ENCODE measurements at places on chromosomes 16 and 17.
A peak's percentile ranks its signal among the peaks of the same experiment; 100 is the strongest.

- peaks cover 6% of the 10 kb centered on the region for H3K36me3 ChIP-seq
- no peak overlapping the region for H3K4me3 ChIP-seq
- no peak overlapping the region for H3K27ac ChIP-seq
- H3K27me3 ChIP-seq: no peaks in the 10 kb centered on the region
- H3K4me1 ChIP-seq: peaks cover 42% of the 10 kb centered on the region
These were observed 5.8 kb downstream of the TOM1L2 start for GRCh38 chr17:17966399-17966798.

GRCh38 chr16:22687031-22687530 lies 126.9 kb upstream of the HS3ST2 start:
- peaks cover 10% of the 10 kb centered on the region for H3K27me3 ChIP-seq
- H3K4me1 ChIP-seq: peaks cover 4% of the 10 kb centered on the region
- H3K4me3 ChIP-seq: no peak overlapping the region
- no peak overlapping the region for H3K27ac ChIP-seq

DNA sequence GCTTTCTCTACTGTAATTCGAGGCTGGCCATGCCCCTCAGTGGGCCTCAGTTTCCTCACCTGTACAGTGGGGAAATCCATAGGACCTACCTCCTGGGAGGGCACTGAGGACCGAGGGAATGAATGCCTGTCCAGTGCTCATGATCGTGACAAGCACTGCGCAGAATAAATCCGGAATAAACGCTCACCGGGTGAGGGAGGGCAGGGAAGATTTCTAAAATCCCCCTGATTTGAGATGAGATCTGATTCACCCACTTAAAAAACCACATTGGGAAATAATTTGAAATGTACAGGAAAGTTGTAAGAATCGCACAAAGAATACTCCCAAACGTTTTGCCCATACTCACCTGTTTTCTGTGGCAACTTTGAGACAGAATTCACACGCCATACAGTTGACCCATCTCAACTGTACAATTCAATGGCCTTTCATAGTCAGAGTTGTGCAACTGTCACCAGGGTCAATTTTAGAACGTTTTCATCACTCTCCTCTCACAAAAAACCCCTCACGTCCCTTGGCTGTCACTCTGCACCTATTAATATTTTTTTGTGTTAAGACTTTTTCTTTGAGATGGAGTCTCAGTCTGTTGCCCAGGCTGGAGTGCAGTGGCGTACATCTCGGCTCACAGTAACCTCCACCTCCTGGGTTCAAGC lies 49.8 kb downstream of the IRF8 start:
- H3K4me3 ChIP-seq: no peak overlapping the region
- no peak overlapping the region for H3K27ac ChIP-seq
- H3K36me3 ChIP-seq: no peaks in the 10 kb centered on the region
- H3K4me1 ChIP-seq: peaks cover 39% of the 10 kb centered on the region

DNA sequence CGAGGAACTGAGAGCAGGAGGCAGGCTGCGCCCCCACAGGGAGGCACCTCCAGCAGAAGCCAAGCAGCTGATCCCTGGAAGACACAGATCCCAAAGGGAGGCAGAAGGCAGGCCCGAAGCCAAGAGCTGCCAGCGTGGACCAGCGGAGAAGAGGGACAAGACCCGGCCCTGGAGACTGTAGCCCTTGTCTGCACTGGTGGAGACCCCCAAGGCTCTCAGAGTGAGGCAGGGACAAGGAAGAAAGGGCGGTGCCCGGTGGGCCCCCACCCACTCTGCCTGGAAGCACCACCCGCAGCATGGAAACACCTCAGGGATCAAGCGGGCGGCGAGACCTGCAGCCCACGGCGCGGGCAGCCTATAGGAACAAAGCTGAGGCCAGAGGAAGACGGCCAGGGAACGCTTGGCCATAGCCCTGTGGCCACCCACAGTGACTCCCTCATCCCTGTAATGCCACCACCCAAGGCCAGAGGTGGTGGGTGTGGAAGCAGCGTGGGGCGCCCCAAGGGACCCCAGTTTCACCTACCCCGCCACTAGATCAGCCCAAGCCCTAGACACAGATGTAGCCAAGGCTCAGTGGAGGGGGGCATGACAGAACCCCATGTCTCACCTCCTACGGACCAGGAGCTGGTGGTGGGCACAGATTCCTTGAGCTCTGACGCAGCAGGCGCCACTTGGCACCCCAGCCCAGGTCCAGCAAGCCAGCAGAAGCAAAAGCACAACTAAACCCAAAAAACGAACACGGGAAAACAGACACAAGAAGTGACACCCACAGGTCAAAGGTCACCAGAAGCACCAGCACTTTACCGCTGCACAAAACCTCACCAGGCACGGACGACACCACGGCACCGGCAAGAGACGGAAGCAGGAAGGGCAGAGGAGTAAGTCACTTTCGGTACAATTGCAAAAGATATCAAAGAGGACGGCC lies 2.9 kb upstream of the SIRT7 start:
- no peak overlapping the region for H3K4me3 ChIP-seq
- H3K27me3 ChIP-seq: no peaks in the 10 kb centered on the region
- no peak overlapping the region for H3K27ac ChIP-seq
- peaks cover 20% of the 10 kb centered on the region for H3K36me3 ChIP-seq

GRCh38 chr17:75691371-75691791 lies 24.2 kb downstream of the SAP30BP start:
- H3K4me3 ChIP-seq: no peak overlapping the region
- H3K36me3 ChIP-seq: peaks cover 41% of the 10 kb centered on the region
- peak; percentile 62 for DNase-seq

GRCh38 chr17:46071796-46072195 lies 72.7 kb downstream of the STH start:
- H3K4me1 ChIP-seq: no peaks in the 10 kb centered on the region
- no peak overlapping the region for H3K27ac ChIP-seq
- H3K36me3 ChIP-seq: peaks cover 21% of the 10 kb centered on the region
- H3K4me3 ChIP-seq: no peak overlapping the region

DNA sequence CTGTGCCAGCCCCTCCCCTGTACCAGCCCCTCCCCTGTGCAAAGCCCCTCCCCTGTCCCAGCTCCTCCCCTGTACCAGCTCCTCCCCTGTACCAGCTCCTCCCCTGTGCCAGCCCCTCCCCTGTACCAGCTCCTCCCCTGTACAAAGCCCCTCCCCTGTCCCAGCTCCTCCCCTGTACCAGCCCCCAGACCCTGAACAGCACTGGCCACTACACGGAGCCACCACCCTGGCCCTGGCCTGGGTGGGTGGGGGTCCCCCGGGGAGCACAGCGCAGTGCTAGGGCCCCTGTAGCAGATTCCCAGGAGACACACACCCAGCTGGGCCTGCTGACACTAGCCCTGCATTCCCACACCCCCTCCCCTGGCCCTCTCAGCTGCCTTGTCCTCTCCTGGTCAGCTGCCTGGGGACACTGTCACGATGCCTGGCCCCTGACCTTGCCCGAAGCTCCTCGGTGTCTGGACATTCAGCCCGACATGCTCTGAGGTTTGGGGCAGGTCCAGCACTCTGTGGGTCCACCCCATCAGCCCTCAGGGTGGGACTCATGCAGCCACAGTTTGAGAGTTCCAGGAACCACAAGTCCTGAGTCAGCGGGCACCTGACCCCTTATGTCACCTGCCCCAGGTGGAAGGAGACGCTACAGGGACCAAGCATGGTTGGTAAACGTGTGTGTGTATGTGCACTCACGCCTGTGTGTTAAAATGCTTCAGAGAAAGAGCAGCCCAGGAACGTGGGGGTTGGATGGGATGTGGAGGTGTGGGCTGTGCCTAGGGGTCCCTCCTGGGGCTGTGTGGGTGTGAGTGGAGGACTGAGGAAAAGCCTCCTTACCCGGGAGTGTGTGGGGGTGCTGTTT lies 114.2 kb downstream of the METRNL start:
- no peaks in the 10 kb centered on the region for H3K36me3 ChIP-seq
- H3K4me3 ChIP-seq: no peak overlapping the region

DNA sequence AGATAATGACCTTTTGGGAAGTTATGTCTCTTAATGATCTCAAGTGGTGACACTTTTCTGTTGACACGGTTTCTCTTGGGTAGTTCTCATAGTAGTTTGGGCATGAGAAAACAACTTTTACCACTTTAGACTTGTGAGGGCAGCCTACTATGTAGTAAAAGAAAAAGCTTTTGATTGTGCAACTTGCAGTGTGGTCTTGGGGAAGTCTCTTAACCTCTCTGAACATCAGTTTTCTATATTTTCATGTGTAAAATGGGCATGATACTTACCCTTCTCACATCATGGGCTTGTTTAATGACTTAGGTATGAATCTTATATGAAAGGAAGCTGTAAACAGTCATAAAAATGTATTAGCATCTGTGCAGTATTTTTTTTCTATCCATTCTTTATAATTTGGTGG lies 11.2 kb downstream of the NF1 start:
- no peak for DNase-seq
- H3K4me3 ChIP-seq: no peak overlapping the region
- no peaks in the 10 kb centered on the region for H3K27me3 ChIP-seq
- H3K36me3 ChIP-seq: no peaks in the 10 kb centered on the region

DNA sequence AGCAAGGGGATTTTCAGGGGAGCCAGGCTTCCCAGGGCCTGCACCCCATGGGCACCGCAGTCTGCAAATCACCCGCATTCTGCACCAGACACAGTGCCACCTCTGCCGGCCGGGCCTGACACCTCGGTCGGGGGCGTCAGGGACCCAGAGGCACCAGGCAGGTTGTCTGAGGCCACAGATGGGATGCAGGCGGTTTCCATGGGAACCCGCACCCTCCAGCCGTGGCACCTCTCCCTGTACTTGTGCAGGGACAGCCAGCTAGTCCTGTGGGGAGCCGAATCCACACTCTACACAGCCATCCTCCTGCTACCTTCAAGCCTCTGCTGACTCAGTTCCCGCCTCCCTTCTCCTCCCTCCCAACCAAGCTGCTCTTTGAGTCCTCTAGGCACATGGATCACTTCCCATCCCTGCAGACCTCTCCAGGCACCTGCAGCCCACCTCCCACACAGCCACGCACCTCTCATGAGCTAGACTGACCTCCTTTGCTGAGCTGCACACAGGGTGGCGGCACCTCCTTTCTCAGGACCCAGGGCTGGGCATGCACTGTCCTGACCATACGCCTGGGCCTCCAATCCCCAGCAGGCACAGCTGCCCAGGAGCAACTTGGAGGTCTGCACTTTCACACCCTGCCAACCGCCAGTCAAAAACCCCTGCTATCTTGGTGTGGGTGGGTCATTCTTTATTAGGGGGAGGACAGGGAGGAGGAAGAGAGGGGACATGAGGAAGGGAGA lies 119.5 kb downstream of the C16orf78 start:
- H3K27ac ChIP-seq: no peak overlapping the region
- H3K4me3 ChIP-seq: no peak overlapping the region
- no peaks in the 10 kb centered on the region for H3K27me3 ChIP-seq
- no peaks in the 10 kb centered on the region for H3K4me1 ChIP-seq
- H3K36me3 ChIP-seq: no peaks in the 10 kb centered on the region

DNA sequence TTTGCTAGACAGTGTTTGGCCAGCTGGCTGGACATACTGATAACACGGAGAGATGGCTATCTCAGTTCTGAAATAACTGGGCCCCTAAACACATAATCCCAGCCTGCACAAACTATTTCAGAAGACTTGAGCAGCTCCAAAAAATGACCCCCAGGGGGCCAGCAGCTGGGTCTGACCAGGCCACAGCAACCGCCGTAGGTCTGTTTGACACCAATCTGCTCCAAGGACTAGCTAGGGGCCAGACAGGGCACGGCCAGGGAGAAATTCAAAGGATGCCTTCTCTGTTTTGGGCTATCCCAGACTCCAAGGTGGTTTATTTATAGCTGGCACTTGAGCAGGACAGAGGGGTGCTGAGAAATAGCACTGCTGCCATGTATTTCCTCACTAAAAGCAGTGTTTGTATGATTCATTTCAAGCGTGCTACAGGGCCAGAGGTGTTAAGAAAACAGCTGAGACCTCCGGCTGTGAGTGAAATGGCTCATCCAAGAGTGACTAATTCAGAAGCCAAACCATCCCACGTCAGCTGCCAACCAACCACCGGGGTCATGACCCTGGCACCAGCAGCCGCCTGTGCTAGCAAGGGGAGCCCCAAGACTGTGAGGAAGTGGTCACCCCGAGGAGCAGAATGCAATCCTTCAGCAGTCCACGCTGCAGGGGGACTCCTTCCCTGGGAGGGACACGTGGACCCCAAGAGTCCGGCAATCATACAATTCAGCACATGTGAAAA lies 5.7 kb downstream of the GGA2 start:
- DNase-seq: peak; percentile 84
- H3K27ac ChIP-seq: peak overlapping the region; percentile 81
- peaks cover 34% of the 10 kb centered on the region for H3K36me3 ChIP-seq
- H3K4me3 ChIP-seq: peak overlapping the region; percentile 34
- no peaks in the 10 kb centered on the region for H3K27me3 ChIP-seq
- H3K4me1 ChIP-seq: peaks cover 70% of the 10 kb centered on the region

DNA sequence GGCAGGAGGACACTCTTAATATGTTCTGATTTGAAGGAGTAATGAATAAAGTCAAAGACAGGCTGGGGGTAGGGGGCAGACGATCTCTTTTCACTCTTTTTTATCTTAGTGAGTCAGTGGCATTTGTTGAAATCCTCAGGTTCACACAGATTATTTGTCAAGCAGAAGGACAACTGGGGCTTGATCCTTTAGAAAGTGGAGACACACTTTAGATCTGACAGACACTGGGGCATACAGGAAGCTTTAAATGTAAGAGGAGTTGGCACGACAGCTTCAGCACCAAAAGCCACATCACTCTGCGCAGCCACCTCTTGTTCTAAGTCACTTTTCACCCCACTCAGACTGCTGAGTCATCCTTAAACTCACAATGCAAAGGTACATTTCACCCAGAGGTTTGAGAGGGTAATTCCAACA lies 121.5 kb downstream of the STXBP4 start:
- H3K4me3 ChIP-seq: no peak overlapping the region
- peaks cover 22% of the 10 kb centered on the region for H3K4me1 ChIP-seq
- peak overlapping the region; percentile 64 for H3K27ac ChIP-seq
- peaks cover 3% of the 10 kb centered on the region for H3K36me3 ChIP-seq
